ENCODE measurements at places on chromosomes 16 and 17. TPM values are rescaled to one million over a fixed set of nuclear protein-coding genes. Genes with fewer than 3 reads are reported as not detected.

The FN3K gene
- 25.8 TPM for total RNA-seq

The CA7 gene
- 0.30 TPM for total RNA-seq

The MON1B gene
- total RNA-seq = 9.1 TPM

The CEP112 gene
- 24.9 TPM for total RNA-seq

GRCh38 chr17:79080761-79081290 lies 6.2 kb downstream of the ENGASE start:
- H3K27me3 ChIP-seq = no peaks in the 10 kb centered on the region
- H3K27ac ChIP-seq = no peak overlapping the region
- no peak for DNase-seq
- H3K4me1 ChIP-seq = peaks cover 16% of the 10 kb centered on the region

DNA sequence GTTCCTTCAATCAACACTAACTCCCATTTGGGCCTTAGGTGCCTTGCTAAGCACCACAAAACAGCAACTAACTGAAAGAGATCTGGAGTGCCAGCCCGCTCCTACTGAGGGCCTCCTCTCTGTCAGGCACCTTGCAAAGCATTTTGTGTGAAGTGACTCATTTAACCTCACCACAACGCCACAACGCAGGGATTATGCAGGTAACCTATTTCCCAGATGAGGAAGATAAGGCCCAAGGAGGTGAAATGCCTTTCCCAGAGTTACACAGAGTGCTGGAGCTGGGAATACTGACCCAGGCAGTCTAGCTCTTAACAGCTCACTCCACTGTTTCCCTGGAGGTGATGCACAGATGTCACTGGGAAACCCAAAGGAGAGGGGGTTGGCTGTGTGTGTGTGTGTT lies 32.8 kb downstream of the DRC3 start:
- peaks cover 11% of the 10 kb centered on the region for H3K4me1 ChIP-seq
- no peak for DNase-seq
- H3K27me3 ChIP-seq = no peaks in the 10 kb centered on the region

- H3K27me3 ChIP-seq = no peaks in the 10 kb centered on the region
- H3K36me3 ChIP-seq = peaks cover 43% of the 10 kb centered on the region
- peak overlapping the region; percentile 72 for H3K27ac ChIP-seq
- no peak overlapping the region for H3K4me3 ChIP-seq
- DNase-seq = no peak
Observed at GRCh38 chr16:31064882-31065461, 9.1 kb downstream of the ZNF668 start.

- DNase-seq = no peak
- H3K27me3 ChIP-seq = no peaks in the 10 kb centered on the region
- H3K36me3 ChIP-seq = no peaks in the 10 kb centered on the region
- no peaks in the 10 kb centered on the region for H3K4me1 ChIP-seq
- no peak overlapping the region for H3K4me3 ChIP-seq
- no peak overlapping the region for H3K27ac ChIP-seq
Observed at GRCh38 chr17:28133562-28133970, 91.1 kb downstream of the NLK start.

Measured in spinal cord (tissue), 10 donors.